Chondrocyte (in vitro differentiated cells): ENCODE measurements at places on chromosomes 4 and X. TPM values are rescaled to one million over a fixed set of nuclear protein-coding genes. Genes with fewer than 3 reads are reported as not detected.

Gene MAP7D2
- 0.28 to 0.62 TPM (median 0.53 TPM) in 3 replicates for total RNA-seq

Gene NPNT
- 2.7 to 3.2 TPM (median 2.8 TPM) in 3 replicates for total RNA-seq

DNA sequence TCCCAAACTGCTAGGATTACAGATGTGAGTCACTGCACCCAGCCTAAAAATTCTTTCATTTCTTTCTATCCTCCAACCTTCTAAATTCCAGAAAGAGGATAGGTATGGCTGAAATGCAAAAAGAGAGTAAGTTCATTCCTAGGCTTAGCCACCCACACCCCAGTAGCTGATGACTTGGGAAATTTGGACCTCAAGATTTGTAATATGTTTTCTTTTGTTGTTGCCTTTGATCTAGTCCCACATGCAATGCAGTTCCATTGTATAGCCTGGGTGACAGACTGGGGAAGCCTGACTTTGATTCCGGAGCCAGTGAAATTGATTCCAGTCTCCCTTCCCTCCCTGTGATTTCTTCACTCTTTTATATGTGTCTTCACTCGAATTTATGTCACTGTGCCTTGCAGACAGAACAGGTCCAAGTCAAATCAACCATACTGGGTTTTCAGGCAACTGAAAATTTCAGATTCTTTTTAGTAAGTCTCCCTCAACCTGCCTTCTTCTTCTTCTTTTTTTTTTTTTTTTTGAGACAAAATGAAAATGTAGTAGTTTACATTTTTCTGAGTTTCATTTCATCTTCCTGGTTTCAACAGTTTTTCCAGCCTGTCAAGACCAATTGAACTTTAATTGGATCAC is 176.2 kb upstream of the RBPJ start:
- no peak for DNase-seq

DNA sequence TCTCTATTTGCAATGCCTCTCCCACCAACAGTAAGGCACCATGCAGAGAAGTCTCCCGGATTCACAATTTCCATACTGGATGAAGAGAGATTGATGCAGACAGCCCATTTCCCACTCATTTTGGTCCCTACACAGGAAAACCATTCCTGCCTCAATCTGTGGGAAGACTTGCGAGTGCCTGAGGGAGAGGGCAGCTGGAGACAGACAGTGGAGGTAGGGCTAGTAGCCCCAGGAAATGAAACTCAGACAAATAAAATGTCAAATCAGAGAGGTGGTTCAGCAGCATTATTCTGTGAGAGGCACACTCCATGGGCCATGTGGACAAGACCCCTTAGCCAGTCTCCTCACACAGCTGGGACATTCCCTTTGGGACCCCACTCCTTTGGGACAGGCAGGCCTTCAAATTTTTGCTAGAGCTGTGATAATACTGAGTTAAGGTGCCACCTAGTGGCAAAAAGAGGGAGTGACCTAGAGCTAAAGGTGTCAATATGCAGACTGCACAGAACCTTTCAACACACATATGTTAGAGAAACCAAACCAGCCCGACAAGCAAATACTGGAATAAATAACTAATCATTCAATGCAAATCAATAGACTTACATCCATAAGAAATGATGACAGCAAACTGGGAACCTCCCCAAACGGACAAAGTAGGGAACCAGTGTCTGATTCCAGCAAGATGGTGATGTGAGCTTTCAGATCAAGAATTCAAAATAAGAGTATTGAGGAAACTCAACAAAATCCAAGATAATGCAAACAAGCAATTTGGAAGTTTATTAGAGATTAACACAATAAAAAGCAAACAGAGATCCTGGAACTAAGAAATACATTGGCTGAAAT is 1865.3 kb upstream of the AGA start:
- no peak for DNase-seq

GRCh38 chr4:139330283-139330682 is 28.0 kb upstream of the NDUFC1 start:
- DNase-seq: no peak

Gene DRD5
- not detected in 3 replicates for total RNA-seq

Gene ATOH1
- total RNA-seq: not detected in 3 replicates

DNA sequence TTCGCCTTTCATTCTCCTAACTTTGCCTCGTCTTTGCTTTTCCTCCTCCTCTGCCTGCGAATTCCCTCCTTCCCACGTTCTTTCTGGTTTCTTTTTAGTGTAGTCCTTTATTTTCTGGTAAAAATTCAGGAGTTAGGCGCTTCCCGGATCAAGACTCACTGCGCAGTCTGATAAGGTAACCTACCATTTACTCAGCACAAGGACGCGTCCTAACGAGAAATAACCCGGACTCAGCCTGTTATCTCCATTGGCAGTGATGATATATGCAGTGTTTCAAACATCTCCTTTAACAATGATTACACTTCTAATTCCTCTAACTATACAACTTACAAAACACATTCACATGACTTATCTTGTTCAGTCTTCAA is 357 bp upstream of the ETNPPL start:
- DNase-seq: no peak

DNA sequence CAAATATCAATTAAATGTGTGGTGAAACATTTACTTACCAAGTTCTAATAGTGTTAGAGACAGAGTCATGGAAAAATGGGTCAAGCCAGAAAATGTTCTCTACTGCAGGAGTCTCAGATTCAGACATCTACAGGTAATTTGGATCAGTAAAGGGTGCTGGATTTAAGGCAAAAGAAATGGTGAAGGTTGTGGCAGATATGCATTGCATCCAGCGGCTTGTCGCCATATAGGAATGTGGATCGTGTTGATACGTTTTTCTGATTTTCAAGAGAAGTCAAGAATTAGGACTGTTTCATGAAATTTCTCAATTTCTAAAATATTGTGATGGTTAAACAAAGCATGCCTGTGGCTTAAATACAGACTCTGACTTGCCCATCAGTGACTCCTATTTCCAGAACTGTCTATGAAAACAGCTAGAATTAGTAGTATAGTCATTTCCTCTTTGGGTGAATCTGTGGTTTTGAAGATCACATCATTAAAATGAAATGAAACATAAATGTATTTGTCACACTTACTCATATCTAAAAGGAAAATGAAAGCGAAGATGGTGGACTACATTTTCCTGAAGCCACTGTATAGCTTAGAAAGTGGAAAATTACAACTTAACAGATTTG is 110.1 kb upstream of the VEGFC start:
- DNase-seq: no peak

DNA sequence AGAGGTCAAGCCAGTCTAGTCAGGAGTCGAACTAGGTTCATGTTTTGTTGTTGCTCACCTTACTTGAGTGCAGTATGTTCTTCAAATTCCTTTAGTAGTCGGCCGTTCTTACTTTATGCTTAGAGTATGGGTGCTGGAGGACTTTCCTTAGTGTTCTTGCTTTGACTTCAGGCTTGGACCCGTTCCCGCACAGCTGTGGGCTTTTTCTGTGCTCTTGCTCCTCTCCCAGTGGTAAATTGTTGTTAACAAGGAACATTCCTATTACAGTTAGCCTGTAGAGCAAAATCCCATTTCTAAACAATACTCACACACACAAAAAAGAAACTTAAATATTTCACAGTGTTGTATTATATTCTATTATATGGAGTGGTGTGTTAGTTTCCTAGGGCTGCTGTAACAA is 113.5 kb downstream of the RAP1GDS1 start:
- DNase-seq: no peak

Gene ATP1B4
- not detected in 3 replicates for total RNA-seq

Gene PPP2R2C
- total RNA-seq: 0.10 to 0.94 TPM (median 0.13 TPM) in 3 replicates

Gene ADH1C
- not detected in 3 replicates for total RNA-seq

Gene CTAG1A
- total RNA-seq: not detected in 3 replicates

- DNase-seq: peak; percentile 67
Measured at GRCh38 chr4:7139167-7139982, 53.0 kb upstream of the SORCS2 start.

DNA sequence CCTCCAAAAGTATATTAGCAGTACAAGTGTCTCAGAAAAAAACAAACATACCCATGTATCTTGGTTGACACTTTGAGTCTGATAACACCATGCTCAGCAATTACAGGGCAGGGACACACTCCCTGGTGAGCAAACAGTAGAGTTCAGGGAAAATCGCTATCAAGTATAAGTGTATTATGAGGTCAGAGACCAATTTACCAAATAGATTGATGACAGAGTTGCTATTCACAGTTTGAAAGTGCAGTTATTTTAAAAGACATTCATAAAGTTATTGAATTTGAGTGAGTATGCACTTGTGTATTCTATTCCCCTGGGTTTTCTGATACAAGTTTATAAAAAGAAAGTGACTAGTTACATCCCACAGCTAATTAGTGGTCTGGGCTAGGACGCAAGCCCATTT is 10.2 kb upstream of the LONRF3 start:
- no peak for DNase-seq

- no peak for DNase-seq
Measured at GRCh38 chrX:150219374-150220185, 143.5 kb upstream of the MAMLD1 start.

GRCh38 chrX:142977128-142977914 is 48.4 kb upstream of the SPANXN4 start:
- DNase-seq: no peak

Gene TLR7
- total RNA-seq: not detected in 3 replicates

DNA sequence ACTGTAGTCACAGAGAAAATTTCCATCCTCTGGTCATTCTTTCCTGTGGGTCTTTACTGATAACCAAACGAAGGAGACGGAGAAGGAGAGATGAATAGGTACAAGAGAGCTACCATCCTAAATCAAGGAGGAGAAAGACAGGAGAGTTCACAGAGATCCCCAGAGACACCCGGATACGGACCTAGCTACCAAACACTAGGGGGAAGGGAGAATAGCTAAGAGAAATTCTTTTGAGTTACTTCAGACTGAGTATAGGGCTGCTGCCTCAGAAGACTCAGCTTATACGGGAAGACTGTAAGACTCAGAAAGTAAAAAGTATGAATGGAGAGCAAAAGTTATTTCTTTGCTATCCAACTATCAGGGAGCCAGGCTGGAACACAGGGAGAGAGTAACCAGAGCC is 572.1 kb downstream of the C4orf33 start:
- DNase-seq: no peak

Gene LNX1
- 1.1 to 2.3 TPM (median 1.8 TPM) in 3 replicates for total RNA-seq

DNA sequence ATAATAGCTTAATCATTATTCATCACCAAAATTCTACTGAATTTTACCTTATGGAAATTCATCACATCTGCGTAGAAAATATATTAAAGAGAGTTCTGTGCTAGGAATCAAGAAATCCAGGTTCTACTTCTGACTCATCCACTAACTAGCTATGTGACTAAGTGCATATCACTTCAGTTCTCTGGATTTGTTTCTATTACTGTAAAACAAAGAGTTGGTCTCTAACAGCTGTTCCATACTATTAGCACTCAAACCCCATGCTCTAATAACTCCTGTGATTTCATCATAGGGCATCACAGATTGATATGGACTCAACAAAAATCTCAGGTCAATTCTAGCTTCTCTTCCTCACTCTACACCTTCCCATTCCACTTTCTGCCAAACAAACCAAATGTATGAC is 572.0 kb downstream of the INPP4B start:
- DNase-seq: no peak

DNA sequence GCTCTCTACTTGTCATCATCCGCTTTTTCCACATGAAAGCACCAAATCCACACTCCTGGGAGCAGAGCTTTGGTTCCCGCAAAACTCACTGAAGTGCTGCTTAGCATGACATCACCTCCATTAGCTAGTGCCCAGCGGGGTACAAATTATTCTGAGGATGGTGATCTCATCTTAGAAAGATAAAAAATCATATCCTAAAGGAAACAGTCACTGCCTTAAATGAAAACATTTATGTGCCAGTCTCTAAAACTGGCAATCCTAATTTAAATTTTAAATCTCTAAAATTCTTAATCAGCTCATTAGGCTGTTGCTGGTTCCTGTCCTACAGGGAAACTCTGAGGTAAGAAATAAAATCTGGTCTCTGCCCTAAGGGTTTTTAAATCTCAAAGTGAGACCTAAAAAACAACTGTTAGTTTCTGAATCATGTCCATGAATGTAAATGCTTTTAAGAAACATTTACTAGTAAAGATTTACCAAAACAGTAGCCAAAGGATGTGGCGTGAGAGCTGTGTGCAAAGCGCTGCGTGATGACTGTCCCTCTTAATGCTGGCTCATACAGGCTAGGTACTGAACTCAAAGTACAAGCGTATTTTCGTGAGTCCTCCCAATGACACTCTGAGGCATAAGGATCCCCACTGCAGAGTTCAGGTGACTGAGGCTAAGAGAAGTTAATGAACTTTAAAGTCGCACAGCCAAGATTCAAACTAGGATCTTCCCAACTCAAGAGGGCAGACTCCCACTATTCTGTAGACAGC is 4.5 kb downstream of the CASP3 start:
- no peak for DNase-seq

DNA sequence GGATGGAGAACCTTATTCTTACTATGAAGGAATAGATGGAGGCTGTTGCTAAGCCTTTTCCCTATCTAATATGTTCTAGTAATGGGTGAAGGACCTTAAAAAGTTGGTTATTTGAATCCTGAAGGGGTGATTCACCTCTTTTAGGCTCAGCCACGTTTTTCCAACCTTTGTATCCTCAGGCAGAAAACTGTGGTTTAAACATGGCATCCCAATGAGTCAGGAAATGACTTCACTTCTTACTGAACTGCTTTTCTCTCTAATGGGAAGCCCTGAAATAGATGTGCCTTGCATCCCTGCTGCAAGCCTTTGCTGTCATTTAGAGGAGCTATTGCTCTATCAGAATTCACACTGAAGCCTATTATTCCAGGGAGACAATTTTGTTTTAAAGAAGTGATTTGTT is 191.0 kb upstream of the ARX start:
- no peak for DNase-seq

GRCh38 chr4:118120120-118120760 is 86.0 kb downstream of the NDST3 start:
- no peak for DNase-seq

- no peak for DNase-seq
Measured at GRCh38 chrX:115579327-115579726, 18.4 kb downstream of the PLS3 start.

Gene CT45A1
- not detected in 3 replicates for total RNA-seq

DNA sequence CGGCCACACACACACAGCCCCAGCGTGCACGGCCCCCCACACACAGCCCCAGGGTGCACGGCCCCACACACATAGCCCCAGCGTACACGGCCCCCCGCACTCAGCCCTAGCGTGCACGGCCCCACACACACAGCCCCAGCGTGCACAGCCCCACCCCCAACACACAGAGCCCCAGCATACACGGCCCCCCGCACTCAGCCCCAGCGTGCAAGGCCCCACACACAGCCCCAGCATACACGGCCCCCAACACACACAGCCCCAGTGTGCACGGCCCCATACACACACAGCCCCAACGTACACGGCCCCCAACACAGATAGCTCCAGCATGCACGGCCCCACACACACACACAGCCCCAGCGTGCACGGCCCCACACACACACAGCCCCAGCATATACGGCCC is 17.6 kb downstream of the GAK start:
- no peak for DNase-seq

GRCh38 chr4:183876268-183876934 is 28.7 kb upstream of the STOX2 start:
- DNase-seq: no peak

GRCh38 chrX:41781500-41781899 is 57.5 kb downstream of the GPR82 start:
- DNase-seq: no peak
